ENCODE measurements at places on chromosomes 4 and X. TPM values are rescaled to one million over a fixed set of nuclear protein-coding genes. Genes with fewer than 3 reads are reported as not detected.

The AFAP1 gene
- 6.5 TPM for total RNA-seq

The DOK7 gene
- total RNA-seq: not detected

The GAGE12H gene
- total RNA-seq: not detected

The GPR82 gene
- not detected for total RNA-seq
